Thyroid gland (tissue), 4 donors: ENCODE measurements at places on chromosomes 1 and 21. TPM values are rescaled to one million over a fixed set of nuclear protein-coding genes. Genes with fewer than 3 reads are reported as not detected.

DNA sequence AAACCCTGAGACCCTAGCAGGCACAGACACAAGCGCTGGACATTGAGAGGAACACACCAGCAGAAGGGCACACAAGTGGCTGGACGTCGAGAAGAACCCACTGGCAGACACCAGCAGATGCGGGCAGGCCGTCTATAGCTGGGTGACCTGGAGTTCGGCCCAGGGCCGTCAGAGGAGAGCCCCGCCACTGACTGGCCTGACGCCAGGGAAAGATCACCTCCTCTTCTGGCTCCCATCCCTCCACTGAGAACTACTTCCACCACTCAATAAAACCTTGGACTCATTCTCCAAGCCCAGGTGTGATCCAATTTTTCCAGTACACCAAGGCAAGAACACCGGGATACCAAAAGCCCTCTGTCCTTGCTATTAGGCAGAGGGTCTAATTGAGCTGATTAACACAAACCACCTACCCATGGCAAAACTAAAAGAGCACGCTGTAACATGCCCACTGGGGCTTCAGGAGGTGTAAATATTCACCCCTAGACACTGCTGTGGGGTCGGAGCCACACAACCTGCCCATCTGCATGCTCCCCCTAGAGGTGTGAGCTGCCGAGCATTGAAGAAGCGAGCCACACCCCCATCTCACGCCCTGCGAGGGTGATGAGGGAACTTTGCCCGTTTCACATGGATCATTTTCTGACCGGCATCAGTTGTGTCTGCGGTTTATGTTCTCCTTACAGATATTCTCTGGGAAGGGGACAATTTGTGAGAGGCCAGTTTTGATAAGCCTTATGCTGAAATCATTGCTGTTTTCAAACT lies 104.8 kb downstream of the HLX start:
- DNase-seq = peak; percentile 57
- H3K27ac ChIP-seq = no peak overlapping the region
- H3K27me3 ChIP-seq = no peaks in the 10 kb centered on the region
- no peaks in the 10 kb centered on the region for H3K4me1 ChIP-seq
- H3K4me3 ChIP-seq = no peak overlapping the region
- H3K36me3 ChIP-seq = no peaks in the 10 kb centered on the region

- H3K4me3 ChIP-seq = no peak overlapping the region
- no peaks in the 10 kb centered on the region for H3K27me3 ChIP-seq
- H3K36me3 ChIP-seq = no peaks in the 10 kb centered on the region
- H3K27ac ChIP-seq = no peak overlapping the region
- no peak for DNase-seq
Observed at GRCh38 chr1:110324667-110325066, 14.5 kb upstream of the RBM15 start.

DNA sequence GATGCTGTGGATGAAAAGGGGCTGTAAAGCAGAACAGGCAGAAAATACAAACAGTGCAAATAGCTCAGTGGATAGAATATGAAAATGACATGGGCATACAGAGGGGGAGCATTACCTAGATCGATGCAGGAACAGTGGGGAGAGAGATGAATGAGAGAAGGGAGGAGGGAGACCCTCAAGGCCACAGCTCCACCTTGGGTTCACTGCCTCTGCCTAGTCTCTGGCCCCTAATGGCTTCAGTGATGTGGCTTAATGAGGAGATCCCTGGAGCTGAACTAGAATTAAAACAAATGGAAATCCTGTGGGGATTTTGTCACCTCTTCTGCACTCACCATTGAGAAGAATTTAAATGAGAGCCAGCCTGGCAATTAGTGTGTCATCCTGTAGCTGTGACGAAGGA lies 165.0 kb downstream of the TNR start:
- H3K4me1 ChIP-seq = no peaks in the 10 kb centered on the region
- H3K36me3 ChIP-seq = no peaks in the 10 kb centered on the region
- no peak for DNase-seq
- H3K4me3 ChIP-seq = no peak overlapping the region

DNA sequence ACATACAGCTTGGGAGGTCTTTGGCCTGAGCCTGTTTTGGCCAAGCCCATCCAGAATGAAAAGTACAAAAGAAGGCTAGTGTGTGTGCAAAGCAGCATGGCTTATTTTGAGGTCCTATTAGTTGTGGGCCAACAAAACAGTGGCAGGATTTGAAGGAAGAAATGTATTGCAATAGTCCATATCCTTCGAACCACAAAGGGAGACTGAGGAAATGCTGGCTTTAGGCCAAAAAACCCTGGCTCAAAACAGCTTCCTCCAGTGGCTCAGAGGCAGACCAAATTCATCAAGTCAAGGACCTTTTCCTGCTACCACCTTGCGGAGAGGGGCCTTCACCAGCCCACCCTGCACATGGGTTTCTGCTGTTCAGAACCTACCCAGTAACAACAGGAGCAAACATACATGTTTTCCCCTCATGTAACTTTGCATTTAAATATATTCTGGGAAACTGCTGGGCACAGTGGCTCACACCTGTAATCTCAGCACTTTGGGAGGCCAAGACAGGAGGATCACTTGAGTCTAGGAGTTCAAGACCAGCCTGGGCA lies 43.3 kb downstream of the VPS26C start:
- no peak overlapping the region for H3K4me3 ChIP-seq
- no peaks in the 10 kb centered on the region for H3K27me3 ChIP-seq
- DNase-seq = no peak
- H3K36me3 ChIP-seq = peaks cover 43% of the 10 kb centered on the region

- no peak overlapping the region for H3K4me3 ChIP-seq
- peaks cover 22% of the 10 kb centered on the region for H3K4me1 ChIP-seq
- no peaks in the 10 kb centered on the region for H3K27me3 ChIP-seq
- H3K27ac ChIP-seq = no peak overlapping the region
Observed at GRCh38 chr1:221723018-221723847, 18.7 kb downstream of the DUSP10 start.

DNA sequence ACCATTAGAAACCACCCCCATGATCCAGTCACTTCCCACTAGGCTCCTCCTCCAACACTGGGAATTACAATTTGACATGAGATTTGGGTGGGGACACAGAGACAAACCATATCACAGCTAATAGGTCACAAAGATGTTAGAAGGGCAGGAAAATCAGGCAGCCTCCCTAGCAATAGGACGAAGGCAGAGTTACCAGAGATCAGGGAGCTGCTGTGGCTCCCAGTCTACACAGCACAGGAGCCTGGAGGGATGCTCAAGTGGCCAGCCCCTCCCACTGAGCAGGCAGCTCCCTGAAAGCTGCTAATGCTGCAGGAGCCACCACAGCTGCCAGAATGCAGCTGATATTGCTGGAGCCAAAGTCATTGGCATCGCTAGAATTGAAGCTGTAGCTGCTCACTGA lies 51.0 kb downstream of the CR1L start:
- no peak for DNase-seq
- no peak overlapping the region for H3K27ac ChIP-seq
- H3K4me1 ChIP-seq = no peaks in the 10 kb centered on the region
- no peaks in the 10 kb centered on the region for H3K36me3 ChIP-seq
- no peaks in the 10 kb centered on the region for H3K27me3 ChIP-seq

- no peak overlapping the region for H3K27ac ChIP-seq
- H3K4me3 ChIP-seq = no peak overlapping the region
- DNase-seq = no peak
- no peaks in the 10 kb centered on the region for H3K27me3 ChIP-seq
- no peaks in the 10 kb centered on the region for H3K36me3 ChIP-seq
Observed at GRCh38 chr1:53639251-53639763, 99.7 kb downstream of the GLIS1 start.

DNA sequence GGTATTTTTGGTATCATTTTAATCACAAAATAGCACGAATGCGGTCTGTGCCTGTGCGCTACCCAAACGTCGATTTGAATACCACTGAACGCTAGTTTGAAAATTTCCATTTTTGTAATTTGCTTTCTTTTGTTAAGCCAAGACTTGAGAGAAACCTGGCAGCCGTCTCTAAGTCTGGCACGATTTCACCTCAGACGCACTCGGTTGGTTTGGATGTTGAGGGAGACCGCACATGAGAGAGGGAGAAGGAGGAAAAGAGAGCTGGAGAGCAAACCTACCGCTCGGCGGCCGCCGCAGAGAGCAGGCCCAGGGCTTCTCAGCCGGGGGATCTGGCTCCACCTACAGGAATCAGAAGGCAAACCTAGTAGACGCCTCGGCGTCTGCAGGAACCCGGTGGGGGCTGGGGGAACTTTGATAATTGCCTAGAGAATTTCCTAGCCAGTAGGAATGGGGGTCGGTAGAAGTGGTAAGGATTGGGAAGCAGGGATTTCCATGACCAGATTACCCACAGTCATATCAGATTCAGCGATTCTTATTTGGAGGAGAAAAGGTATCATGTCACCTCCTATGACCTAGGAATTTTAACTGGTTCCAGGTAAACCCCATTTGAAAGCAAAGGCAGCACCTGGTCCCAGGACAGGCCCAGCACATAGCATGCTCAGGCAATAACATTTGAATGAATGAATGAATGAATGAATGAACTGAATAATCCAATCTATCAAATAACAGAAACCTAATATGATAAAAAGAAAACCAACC lies 83.2 kb downstream of the TM2D1 start:
- no peaks in the 10 kb centered on the region for H3K36me3 ChIP-seq
- peaks cover 6% of the 10 kb centered on the region for H3K4me1 ChIP-seq
- no peaks in the 10 kb centered on the region for H3K27me3 ChIP-seq
- H3K27ac ChIP-seq = peak overlapping the region; percentile 21
- peak; percentile 85 for DNase-seq

DNA sequence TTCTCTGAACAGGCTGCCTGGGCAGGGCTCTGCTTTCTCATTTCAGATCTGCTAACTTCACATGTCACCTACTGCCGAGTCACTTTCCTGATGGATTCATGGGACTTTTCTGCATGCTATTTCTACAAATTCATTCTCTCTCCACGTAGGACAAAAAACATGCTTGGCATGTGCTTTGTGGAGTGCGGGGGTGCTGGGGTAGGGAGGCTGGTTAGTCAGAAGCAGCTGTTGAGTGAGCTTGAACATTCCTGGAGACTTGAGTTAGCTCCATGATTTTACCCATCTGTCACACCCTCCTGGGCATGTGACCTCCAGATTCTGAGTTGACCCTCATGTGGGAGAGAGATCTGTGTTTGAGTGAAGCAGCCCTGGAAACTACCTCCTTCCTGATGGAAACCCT lies 71.4 kb downstream of the UCK2 start:
- H3K4me3 ChIP-seq = no peak overlapping the region
- no peak for DNase-seq
- H3K27ac ChIP-seq = no peak overlapping the region
- H3K36me3 ChIP-seq = no peaks in the 10 kb centered on the region

GRCh38 chr1:207866471-207867135 lies 44.3 kb downstream of the CD34 start:
- no peak overlapping the region for H3K4me3 ChIP-seq
- H3K27ac ChIP-seq = peak overlapping the region; percentile 96
- no peaks in the 10 kb centered on the region for H3K27me3 ChIP-seq
- H3K4me1 ChIP-seq = peaks cover 60% of the 10 kb centered on the region
- DNase-seq = no peak
- no peaks in the 10 kb centered on the region for H3K36me3 ChIP-seq

DNA sequence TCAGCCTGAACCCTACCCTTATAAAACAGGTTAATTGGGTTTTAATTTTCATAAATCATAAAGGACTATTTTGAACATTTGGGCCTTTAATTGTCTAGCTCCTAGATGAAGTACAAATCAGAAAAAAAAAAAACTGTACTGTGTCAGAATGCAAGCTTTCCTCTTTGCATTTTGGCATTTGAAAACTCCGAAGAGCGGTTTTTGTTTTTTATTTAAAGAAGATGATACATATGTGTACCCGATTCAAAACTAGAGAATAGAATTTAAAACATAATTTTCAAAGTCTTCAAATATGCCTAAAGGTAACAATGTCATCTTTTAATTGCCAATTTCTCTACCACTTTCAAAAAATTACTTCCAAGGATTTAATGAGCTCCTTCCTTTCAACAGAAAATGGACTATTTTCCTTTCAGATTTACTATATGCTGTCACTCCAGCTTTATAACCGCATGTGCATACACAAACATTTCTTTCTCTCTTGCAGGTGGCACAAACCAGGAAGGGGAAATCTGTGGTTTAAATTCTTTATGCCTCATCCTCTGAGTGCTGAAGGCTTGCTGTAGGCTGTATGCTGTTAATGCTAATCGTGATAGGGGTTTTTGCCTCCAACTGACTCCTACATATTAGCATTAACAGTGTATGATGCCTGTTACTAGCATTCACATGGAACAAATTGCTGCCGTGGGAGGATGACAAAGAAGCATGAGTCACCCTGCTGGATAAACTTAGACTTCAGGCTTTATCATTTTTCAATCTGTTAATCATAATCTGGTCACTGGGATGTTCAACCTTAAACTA lies 33.7 kb downstream of the MRPL39 start:
- no peaks in the 10 kb centered on the region for H3K4me1 ChIP-seq
- H3K36me3 ChIP-seq = no peaks in the 10 kb centered on the region
- no peak overlapping the region for H3K4me3 ChIP-seq
- H3K27ac ChIP-seq = no peak overlapping the region

DNA sequence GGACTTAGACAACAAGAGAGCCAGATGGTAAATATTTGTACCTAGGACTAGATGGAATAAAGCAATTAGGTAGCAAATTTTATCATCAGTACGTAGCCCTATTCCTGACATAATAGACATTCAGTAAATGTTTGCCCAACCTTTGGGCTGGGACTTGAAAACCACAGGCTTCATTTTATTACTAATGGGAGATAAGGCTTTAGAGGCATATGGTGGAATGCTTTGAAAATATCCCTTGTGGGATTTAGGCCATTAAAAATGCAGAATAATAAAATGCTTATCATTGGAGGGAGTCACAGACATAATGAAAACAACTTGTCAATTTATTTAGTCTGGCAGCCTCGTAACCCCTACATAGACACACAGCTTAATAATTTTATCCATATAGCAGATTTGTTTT lies 296.1 kb upstream of the SPAG17 start:
- no peaks in the 10 kb centered on the region for H3K27me3 ChIP-seq
- H3K36me3 ChIP-seq = no peaks in the 10 kb centered on the region
- no peak overlapping the region for H3K4me3 ChIP-seq
- no peaks in the 10 kb centered on the region for H3K4me1 ChIP-seq

Gene VASH2
- 1.4 TPM for total RNA-seq

Gene MORC3
- 41.2 TPM for total RNA-seq

Gene GCSAML
- total RNA-seq = not detected

Gene GDAP2
- total RNA-seq = 48.0 TPM

Gene CR1
- 5.8 TPM for total RNA-seq

Gene TMEM82
- not detected for total RNA-seq

Gene PLD5
- total RNA-seq = not detected

Gene SLFNL1
- 0.81 TPM for total RNA-seq

Gene RAVER2
- 13.6 TPM for total RNA-seq
